ENCODE measurements at places on chromosomes 2 and 18.

DNA sequence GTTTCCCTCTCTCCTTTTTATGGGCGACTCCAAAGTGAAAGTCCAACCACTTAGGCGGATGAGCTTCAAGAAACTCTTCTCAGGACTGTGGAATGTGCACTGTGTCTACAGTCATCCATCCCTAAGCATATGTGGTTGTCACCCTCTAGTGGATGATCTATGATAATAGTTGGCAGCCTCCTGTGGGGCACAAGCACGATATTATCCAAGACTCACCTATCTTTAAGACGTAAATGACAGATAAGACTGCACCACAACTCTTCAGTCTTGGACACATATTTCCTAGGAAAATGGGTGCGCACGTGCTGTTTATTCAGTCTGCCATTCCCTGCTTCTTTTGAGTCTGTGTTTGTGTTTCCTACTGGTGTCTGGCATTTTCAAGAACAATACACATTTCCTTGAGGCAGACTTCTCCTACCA, 145.5 kb upstream of the CTAGE1 start:
- no peak for DNase-seq

GRCh38 chr18:74286856-74287255, 4.9 kb downstream of the CYB5A start:
- no peak for DNase-seq

GRCh38 chr2:39119732-39120520, 925 bp downstream of the SOS1 start:
- DNase-seq: peak; percentile 30

DNA sequence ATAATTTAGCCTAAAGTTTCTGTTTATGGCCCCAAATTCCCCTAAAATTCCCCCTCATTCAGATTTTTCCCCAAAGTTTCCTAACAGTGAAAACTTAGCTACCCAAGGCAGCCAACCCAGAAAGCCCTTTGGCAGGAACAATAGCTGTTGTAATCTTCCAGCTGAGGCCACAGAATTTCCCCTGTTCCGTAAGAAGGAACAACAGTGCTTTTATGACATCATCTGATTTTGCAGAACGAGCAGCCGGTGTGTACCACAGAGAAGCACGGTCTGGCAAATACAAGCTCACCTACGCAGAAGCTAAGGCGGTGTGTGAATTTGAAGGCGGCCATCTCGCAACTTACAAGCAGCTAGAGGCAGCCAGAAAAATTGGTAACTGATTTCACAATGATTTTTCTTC, 6.3 kb downstream of the TNFAIP6 start:
- DNase-seq: no peak

GRCh38 chr18:28973324-28973723, 796.4 kb upstream of the CDH2 start:
- no peak for DNase-seq

DNA sequence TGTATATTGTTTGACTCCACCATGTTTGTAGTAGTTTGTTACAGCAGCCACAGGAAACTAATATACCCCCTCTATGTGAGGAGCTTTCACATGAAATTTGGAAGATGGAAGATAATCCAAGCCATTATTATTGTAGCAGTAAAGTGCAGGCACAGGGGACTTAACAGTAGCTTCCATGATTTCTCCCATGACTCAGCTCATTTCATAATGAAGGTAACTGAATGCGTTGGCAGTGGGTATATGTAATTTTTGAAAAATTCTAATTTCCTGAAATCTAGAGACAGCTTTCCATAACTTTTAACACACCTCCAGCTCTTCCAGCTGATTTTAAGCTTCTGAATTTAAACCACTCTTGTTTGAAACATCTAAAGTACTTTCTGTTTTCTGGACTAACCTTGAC, 181.2 kb downstream of the NR4A2 start:
- DNase-seq: no peak

DNA sequence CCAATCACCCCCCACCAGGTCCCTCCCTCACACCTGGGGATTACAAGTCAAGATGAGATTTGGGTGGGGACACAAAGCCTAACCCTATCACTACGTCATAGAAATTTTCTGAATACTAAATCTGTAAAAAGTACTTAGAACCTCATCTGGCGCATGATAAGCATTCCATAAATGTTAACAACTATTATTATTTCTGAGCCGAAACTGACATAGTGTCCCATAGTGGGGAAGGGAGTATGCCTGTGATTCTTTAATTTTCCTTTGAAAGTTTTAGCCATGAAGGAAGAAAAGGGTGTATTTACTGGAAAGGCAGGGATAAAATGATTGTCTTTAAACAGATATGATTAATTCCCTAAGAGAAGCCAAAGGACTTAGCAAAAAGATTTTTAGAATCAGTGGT, 71.4 kb downstream of the FHOD3 start:
- no peak for DNase-seq

DNA sequence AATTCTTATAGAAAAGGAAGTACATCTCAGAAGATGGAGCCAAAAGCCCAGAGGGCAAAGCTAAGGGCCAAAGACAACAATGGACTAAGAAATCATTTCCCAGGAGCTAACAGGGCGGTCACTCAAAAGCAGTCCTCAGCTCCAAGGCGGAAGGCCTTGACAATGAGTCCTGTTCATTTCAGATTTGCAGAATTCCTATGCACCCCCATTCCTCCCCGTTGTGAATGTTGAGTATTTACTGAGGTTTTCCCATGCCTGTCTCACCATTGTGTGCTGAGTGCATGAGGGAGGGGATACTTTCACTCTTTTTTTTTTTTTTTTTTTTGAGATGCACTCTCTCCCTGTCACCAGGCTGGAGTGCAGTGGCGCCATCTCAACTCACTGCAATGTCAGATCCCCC, 18.8 kb upstream of the DTNB start:
- no peak for DNase-seq
